Endothelial cell of umbilical vein (primary cell): ENCODE measurements at places on chromosomes 16 and 17. TPM values are rescaled to one million over a fixed set of nuclear protein-coding genes. Genes with fewer than 3 reads are reported as not detected.

The SLFN13 gene
- total RNA-seq: 13.7 and 24.7 TPM in 2 replicates

The CCT6B gene
- 0.78 and 1.6 TPM in 2 replicates for total RNA-seq

The FBXO39 gene
- total RNA-seq: 0.20 and 0.99 TPM in 2 replicates

The SP2 gene
- total RNA-seq: 18.5 and 18.6 TPM in 2 replicates

DNA sequence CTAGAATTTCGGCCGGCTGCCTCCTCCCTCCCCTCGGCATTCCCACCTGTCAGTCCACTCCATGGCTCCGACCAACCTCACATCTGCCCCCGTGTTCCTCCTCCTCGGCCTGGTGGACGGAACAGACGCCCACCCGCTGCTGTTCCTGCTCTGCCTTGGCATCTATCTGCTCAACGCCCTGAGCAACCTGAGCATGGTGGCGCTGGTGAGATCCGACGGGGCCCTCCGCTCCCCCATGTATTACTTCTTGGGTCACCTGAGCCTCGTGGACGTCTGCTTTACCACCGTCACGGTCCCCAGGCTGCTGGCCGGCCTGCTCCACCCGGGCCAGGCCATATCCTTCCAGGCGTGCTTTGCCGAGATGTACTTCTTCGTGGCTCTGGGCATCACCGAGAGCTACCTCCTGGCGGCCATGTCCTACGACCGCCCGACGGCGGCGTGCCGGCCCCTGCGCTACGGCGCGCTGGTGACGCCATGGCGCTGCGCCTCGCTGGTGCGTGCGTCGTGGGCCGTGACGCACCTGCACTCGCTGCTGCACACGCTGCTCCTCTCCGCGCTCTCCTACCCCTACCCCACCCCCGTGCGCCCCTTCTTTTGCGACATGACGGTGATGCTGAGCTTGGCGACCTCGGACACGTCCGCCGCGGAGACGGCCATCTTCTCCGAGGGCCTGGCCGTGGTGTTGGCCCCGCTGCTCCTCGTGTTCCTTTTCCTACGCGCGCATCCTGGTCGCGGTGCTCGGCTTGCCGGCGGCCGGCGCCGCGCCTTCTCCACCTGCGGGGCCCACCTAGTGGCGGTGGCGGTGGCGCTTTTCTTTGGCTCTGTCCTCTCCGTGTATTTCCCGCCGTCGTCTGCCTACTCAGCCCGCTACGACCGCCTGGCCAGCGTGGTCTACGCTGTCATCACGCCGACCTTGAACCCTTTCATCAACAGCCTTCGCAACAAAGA, at the start of gene OR3A2:
Gene OR3A2 (minus strand): TSS at position 440 of the 948 bp plus-strand sequence.
- DNase-seq: no peak

DNA sequence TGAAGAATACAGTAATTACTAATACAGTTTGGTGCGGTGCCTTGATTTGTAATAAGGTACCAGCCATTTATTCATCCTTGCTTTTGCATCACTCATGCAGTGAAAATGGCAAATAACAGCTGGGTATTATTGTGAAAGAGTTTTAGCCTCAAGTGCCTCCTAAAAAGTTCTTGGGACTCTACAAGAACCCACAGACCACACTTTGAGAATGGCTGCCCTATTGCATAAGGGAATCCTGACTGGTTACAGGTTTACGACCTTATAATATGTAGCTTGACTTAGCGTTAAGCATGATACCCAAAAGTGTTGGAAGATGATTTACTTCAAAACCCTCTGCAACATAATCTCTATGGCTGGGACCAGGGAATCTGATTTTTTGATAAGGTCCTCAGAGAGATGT, 4.2 kb downstream of the MYH13 start:
- no peak for DNase-seq

DNA sequence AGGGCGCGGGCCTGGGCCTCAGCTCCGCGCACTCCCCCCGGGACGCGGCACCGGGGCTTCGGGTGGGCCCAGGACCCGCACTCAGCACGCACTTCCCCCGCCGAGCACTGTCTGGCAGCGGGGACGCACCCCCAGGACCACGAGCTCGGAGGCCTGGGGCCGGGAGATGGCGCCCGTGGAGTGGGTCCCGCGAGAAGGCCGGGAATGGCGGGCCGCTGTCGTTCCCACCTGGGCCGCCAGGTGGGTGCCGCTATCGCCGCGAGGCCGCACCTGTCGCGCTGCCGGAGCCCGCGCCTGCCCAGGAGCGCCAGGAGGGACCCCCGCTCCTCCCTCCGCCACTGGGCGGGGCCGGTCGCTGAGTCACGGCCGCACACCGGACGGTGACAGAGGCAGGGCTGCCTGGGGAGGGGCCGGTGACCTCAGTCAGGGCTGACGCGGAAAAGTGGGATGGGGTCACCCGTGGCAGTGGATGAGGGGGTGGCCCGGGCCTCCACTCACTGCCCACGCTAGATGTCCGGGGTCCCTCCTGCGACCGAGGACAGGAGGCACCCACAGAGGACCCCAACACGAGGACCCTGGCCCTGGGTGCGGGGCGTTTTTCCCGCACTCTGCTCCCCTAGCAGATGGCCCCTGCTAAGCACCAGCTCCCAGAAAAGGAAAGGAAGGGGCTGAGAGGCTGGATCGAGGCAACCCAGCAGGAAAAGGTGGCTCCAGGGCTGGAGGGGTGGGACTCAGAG, 6.9 kb upstream of the ACTG1 start:
- no peak for DNase-seq

DNA sequence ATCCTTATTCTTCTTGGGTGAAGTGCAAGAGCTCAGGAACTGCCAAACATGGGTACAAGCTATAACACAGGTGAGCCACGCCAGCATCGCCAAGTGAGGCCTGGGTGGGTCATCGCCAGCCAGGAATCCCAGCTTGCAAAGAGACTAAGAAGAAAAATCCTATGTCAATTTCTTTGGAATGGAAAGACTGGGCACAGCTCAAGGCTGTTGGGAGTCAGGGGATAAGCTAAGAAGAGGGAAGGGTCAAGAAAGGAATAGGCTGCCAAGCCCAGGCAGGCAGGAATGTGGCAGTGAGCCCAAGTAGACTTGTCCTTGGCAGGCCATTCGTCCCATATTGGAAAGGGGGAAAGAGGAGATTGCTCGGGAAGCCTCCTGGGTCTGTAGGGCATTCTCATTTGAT, 191.4 kb upstream of the CDH5 start:
- no peak for DNase-seq

DNA sequence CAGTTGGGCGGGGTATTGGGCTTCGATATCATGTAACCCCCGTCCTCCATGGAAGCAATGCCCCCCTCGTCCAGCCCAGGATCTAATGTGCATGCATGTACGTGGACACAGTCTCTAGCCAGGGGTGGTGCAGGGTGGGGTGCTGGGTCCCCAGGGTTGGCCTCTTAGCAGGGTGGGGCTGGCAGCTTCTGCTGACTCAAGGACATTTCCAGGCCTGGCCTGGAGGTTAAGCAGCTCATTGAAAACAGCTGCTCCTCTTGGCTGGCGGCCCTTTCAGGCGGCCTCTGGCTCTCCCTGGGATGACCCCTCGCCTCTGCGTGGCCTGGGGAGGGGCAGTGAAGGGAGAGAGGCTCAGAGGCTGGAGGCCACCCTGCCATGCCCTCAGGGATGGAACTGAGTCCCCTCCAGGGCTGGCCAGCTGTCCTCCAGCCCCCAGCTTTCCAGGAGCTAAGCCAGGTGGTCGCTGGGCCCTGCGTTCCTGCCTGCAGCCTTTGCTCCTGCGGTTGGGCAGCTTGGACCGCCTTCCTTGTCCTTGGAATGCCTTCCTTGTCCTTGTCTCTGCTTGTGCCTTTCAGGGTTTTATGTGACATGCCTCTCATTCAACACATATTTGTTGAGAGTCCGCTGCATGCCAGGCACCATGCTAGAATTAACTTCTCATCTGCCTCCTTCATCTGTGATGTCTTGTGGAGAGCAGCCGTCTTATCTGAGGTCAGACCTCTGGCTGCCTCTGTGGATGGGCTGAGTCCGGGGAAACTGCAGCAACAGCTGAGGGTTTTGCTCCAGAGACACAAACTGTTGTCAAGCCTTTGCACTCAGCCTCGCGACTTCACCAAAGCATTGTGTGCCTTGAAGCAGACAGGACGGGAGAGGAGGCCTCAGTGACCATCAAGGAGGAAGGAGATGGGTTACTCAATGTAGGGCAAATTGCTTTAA, 26.6 kb downstream of the MRC2 start:
- DNase-seq: no peak

DNA sequence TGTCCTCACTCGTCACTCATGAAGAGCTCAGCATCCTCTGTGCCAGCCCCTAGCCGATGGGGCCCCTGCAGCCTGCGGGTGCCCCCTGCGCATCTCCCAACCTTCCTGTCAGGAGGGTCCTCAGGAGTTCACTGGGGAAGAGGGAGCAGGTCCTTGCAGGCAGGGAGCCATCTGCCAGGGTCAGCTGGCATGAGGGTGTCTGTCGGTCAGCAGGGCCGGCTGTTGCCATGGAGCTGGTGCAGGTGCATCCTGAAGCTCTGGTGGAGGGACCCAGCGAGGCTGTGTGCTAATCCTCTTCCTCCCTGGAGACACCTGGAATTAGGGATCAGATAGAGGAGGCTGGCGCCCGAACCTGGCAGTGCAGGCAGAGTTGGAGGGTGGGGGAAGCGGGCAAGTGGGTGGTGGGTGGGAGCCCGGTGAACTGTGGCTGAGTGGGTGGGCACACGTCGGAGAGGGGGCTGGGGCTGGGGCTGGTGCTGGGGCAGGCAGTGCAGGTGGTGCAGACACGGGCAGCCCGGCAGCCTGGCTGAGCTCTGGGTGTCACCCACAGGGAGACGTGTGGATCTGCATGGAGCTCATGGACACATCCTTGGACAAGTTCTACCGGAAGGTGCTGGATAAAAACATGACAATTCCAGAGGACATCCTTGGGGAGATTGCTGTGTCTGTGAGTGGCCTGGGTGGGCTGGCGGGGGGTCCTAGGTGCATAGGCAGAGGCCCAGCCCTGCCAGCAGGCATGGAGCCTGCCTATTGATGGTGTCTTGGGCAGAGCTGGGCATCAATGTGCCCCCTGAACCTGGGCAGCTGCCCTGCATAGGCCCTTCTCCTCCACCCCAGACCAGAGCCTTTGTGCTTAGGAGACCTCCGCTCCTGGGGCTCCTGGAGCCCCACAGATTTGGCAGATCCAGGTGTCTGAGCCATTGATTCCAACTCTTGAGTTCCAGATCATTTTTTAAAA, 17.4 kb downstream of the MAP2K3 start:
- no peak for DNase-seq

DNA sequence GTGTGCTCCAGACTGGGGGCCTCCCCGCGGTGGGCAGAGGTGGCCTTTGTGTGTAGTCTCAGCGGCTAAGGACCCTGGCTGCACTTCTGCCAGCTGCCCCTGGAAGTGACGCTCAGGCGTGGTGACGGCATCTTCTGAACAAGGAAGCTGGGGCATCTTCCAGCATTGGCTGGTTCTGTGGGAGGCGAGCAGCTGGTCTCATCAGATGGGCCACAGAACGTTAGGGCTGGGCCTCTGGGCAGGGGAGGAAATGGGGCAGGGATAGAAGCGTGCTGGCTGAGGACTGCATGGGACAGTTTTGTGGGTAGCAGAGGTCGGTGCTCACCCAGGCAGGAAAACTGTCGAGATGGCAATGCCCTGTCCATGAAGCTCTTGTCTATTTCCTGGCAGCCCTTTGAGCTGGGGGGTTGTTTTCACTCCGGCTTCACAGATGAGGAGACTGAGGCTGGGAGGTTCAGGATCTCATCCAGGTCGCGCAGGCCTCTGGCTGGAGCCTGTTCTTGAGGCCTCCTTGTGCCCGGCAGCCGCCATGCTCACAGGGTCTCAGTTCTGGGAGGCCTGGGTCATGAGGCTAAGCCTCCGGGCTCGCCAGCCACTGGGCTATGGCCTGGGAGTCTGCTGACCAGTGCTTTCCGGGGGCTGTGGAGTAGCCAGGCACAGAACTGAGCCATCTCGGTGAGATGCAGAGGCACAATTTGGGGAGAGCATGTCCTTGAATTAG, 16.3 kb downstream of the IRF8 start:
- no peak for DNase-seq

GRCh38 chr16:66516808-66517585, 32.9 kb downstream of the TK2 start:
- DNase-seq: peak; percentile 100

GRCh38 chr17:48127371-48128051, 19.9 kb downstream of the SNX11 start:
- peak; percentile 65 for DNase-seq

GRCh38 chr17:38464723-38465390, 36.6 kb downstream of the ARHGAP23 start:
- peak; percentile 81 for DNase-seq

GRCh38 chr17:12727076-12727760, 61.5 kb downstream of the MYOCD start:
- no peak for DNase-seq

GRCh38 chr16:15621889-15622288, 21.1 kb downstream of the MARF1 start:
- DNase-seq: no peak

- no peak for DNase-seq
Measured at GRCh38 chr17:38940404-38940803, 15.0 kb downstream of the LASP1NB start.

GRCh38 chr17:77118251-77118928, 22.4 kb upstream of the SEC14L1 start:
- peak; percentile 93 for DNase-seq

DNA sequence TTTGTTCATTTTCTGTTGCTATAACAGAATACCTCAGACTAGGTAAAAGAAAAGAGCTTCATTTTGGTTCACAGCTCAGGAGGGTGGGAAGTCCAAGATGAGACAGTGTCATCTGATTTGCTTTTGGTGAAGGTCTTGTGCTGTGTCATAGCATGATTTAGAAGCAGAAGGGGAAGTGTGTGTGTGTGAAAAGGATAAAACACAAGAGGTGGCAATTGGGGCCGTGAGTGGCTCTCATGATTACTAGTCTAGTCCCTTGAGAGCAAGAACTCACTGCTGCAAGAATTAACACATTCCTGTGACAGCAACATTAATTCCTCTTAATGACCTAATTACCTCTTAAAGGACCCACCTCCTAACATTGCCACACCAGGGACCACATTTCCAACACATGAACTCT, 8.3 kb downstream of the SLC35G3 start:
- no peak for DNase-seq

- no peak for DNase-seq
Measured at GRCh38 chr17:18858567-18859245, 775 bp downstream of the PRPSAP2 start.

GRCh38 chr17:48576479-48577309, 1.5 kb downstream of the HOXB4 start:
- peak; percentile 49 for DNase-seq

DNA sequence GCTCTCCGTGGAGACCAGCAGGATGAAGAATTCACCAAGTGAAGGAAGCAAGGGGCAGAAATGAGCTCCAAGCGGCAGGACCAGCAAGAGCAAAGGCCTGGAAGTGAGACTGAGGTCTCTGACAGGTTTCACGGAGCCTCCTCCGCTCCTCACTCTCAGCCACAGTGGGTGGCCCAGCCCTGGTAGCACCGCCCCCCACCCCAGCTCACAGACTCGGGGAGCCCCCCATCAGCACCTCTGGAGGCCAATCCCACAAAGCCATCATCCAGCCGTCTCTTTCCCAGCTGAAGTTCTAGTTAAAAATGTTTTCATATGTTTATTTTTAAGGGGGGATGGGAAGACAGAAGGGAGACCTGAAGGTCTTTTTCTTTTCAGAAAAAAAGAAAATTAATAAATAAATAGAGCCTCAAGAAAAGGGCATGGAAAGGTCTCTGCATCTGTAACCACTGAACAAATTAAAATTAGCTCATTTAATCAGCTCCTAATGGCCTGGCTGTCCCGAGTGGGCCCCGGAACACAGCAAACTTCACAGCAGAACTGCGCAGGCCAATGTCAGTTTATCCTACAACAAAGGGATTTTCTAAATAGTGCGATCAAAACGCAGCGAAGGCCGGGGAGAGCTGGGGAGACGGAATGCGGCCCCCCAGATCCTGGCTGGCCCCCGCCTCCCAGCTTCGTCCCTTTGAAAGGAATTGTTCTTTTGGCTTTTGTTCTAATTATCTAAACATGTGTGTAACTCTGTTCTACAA, 190.3 kb downstream of the ZNF423 start:
- no peak for DNase-seq
